ENCODE measurements at places on chromosomes 3 and 15.
A peak's percentile ranks its signal among the peaks of the same experiment; 100 is the strongest.

DNA sequence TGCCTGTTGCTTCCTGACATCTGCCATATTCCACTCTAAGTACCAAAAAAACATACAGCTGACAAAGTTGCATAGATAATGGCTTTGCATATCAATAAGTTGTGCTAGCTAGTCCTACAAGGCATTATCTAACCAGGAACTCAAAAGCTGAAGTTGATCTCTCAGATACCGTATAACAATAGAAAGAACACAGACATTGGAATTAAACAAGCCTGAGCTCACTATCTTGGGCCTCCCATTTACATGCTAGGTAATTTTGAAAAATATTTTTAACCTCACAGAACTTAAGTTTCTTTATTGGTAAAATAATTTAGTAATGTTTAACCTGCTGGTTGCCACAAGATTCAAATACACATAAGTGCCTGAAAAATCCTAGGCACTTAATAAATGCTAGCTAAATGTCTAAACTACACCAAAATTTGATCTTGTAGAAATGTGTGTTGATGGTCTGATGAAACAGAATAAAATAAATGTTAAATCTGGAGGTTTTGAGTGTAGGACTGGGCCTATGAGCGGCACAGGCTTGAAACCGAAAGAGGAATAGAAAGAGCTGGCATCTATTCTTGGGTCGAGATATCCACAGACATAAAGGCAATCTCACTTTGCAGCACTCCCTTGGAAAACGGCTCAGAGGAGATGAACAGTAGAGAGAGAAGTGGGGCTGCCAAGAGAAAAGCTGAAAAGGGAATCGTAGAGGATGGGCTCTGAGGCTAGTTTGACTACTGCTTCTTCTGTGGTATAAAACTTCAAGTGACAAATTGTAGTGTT lies 29.9 kb upstream of the TTC14 start:
- no peak for DNase-seq

- DNase-seq, result no peak
Observed at GRCh38 chr15:78667578-78668236, 26.7 kb upstream of the CHRNB4 start.

DNA sequence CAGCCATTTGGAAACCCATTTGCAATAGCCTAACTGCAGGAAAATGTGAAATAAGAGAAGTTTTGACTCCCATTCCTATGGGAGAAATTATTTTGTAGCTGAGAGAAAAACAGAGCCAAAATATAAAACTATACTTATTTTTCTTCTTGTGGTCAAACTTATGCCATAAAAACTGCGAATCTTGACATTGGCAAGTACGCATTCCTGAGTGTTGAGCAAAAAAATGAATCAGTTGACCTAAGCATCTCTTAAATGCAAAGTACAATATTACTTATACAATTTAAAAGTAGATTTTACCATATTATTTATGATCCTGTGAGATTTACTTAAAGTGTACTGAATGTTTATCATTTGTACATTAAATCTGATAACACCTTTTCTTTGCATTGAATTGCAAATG lies 50.1 kb upstream of the CMC1 start:
- no peak for DNase-seq

DNA sequence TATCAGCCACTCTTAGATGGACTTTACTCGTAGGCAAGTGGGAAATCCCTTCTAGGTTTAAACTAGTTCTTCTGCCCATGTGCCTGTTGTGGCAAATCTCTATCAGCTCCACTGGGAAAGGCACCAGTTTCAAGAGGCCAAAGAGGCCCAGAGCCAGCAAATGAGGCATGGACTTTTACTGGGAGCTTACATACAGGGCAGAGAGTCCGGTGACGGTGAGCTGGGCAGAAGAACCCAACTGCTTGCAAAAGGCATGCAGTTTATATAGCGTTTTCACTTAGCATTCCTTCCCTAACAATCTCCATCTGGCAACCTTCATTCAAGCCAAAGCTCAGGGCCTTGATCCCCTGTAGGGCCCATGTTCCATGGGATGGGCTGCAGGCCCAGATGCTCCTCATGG lies 93.0 kb upstream of the C3orf80 start:
- DNase-seq, result no peak

GRCh38 chr3:155404486-155404885 lies 111.0 kb upstream of the STRIT1 start:
- peak; percentile 71 for DNase-seq

- DNase-seq, result no peak
Observed at GRCh38 chr3:185337231-185337816, 25.6 kb upstream of the MAP3K13 start.

DNA sequence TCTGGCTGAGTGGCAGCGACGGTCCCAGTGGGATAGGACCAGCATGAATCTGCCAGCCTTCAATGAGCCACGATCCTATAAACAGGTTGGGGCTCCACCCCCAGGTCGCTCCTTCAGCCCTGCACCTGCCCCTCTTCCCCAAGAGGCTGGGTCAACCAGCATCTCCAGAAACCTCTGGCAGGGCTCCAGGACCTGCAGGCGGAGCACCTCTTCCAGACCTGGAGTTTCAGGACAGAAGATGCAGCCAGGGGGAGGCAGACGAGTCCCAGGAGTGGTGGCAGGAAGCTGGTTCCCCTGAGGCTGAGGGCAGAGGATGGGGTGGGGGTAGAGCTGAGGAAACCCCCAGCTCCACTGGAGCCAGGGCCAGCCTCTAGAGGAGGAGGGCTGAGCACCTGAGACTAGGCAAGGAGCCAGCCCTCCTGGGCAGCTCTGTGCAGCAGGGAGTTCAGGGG lies at the start of gene PLA2G4D:
PLA2G4D (minus strand) TSS at position 51 of the 452 bp plus-strand sequence. CDS start 103 bp downstream, outside the sequence.
- peak; percentile 85 for DNase-seq

Data from NCI-H510A treated with DMSO at 0.1 percent for 48 hours (cell line).